ENCODE measurements at places on chromosomes 7 and 10. TPM values are rescaled to one million over a fixed set of nuclear protein-coding genes. Genes with fewer than 3 reads are reported as not detected.

- no peak for DNase-seq
- H3K4me3 ChIP-seq, result no peak overlapping the region
- peaks cover 9% of the 10 kb centered on the region for H3K27me3 ChIP-seq
- peaks cover 5% of the 10 kb centered on the region for H3K4me1 ChIP-seq
These were observed 330.0 kb upstream of the C7orf33 start for GRCh38 chr7:148260599-148260998.

- no peak overlapping the region for H3K4me3 ChIP-seq
- H3K27ac ChIP-seq, result no peak overlapping the region
- DNase-seq, result no peak
- H3K4me1 ChIP-seq, result no peaks in the 10 kb centered on the region
- no peaks in the 10 kb centered on the region for H3K27me3 ChIP-seq
These were observed 28.7 kb downstream of the WIPI2 start for GRCh38 chr7:5218564-5219360.

DNA sequence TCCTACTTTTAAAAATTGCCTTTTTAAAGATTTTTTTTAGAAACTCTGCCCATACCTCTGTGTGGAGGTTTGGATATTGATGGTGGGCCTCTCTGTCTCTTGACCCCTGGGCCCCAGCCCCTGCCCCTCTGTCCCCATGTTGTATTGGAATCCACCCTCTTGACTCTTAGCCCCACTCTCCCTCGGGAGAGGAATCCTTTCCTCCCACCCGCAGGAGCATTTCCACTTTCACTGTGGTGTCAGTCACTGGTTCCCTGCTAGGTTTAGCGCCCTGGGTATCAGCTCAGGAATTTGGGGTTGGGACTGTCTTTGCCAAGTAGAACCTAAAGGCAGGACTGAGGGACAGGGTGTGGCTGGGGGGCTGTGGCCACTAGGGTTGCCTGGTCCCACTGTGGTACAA is 10.1 kb downstream of the PFKFB3 start:
- DNase-seq, result no peak
- no peaks in the 10 kb centered on the region for H3K27me3 ChIP-seq

DNA sequence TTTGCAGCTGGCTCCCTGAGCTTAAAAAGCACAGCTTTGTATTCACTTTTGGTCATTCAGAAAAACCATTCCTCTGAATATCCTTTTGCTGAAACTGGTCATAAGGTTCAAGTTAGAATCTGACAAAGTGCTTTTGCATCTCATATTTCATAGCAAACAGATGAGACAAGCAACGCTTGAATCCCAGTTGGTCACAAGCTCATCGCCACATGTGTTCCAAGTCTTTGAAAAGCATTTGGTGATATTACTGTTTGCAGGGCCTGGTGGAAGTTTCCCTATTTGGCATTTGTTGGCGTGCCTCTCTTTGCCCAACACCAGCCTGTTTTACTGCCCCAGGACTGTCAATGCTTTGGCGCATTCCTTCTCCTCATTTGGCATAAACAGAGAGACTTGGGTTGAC is 10.3 kb downstream of the TACC2 start:
- no peak for DNase-seq
- no peak overlapping the region for H3K4me3 ChIP-seq
- H3K27ac ChIP-seq, result no peak overlapping the region
- H3K4me1 ChIP-seq, result no peaks in the 10 kb centered on the region

- peak; percentile 33 for DNase-seq
- peaks cover 10% of the 10 kb centered on the region for H3K4me1 ChIP-seq
- H3K36me3 ChIP-seq, result no peaks in the 10 kb centered on the region
- H3K27ac ChIP-seq, result no peak overlapping the region
- no peak overlapping the region for H3K4me3 ChIP-seq
- H3K27me3 ChIP-seq, result peaks cover 8% of the 10 kb centered on the region
These were observed 126.7 kb upstream of the ZNF32 start for GRCh38 chr10:43775384-43775783.

Gene TAS2R4
- total RNA-seq, result 0.82 TPM

Gene FAM53B
- 33.5 TPM for total RNA-seq

Gene FAM25A
- not detected for total RNA-seq

Gene NME8
- total RNA-seq, result not detected

Gene ANXA8L1
- total RNA-seq, result 1.1 TPM

Gene SFTPA1
- total RNA-seq, result not detected

All from activated CD8-positive, alpha-beta memory T cell treated with anti-CD3 and anti-CD28 coated beads, Interleukin-2, amount 10 ng/mL, durations not matched to agents 7 days and 5 days (primary cell).